ENCODE measurements at places on chromosomes 12 and 14. TPM values are rescaled to one million over a fixed set of nuclear protein-coding genes. Genes with fewer than 3 reads are reported as not detected.

DNA sequence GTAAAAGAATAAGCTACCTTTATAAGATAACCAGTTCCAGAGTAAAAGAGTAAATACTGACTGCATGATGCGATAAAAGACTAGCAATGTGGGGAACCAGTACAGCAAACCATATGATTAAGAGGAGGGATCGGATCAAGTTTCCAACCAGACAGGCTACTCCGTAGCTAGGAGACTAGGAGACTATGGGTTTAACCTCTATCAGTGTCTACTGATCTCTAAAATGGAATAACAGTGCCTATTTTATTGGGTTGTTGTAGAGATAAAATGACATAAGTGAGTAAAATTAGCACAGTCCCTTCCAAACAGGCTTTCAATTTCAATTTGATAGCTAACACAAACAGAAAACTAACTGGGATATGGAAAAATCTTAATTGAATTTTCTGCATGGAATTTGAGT lies 76.0 kb downstream of the PAWR start:
- no peak overlapping the region for H3K4me3 ChIP-seq
- H3K27me3 ChIP-seq = no peaks in the 10 kb centered on the region
- no peak for DNase-seq
- no peak overlapping the region for H3K27ac ChIP-seq

DNA sequence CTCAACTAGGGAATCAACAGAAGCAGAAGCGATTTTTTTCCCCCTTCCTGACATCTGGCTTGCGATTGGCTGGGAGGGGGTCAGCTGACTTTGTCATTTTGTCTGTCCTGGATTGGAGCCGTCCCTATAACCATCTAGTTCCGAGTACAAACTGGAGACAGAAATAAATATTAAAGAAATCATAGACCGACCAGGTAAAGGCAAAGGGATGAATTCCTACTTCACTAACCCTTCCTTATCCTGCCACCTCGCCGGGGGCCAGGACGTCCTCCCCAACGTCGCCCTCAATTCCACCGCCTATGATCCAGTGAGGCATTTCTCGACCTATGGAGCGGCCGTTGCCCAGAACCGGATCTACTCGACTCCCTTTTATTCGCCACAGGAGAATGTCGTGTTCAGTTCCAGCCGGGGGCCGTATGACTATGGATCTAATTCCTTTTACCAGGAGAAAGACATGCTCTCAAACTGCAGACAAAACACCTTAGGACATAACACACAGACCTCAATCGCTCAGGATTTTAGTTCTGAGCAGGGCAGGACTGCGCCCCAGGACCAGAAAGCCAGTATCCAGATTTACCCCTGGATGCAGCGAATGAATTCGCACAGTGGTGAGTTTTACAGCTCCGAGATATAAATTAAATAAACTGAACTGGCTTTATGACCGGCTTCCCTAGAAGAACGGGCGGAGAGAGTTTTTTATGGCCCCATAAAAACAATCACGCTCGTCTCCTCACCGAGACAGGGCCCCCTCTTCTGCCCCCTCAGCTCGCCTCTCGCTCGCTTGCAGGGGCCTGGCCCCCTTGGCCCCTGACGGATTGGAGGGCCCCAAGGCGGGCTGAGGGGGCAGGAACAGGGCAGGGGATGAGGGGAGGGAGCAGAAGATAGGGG lies at the start of gene HOXC6:
Gene HOXC6, plus strand, starts transcription at position 127 of the 888 bp plus-strand sequence. Its CDS starts 82 bp downstream, at position 209.
- peaks cover 94% of the 10 kb centered on the region for H3K27me3 ChIP-seq
- H3K27ac ChIP-seq = no peak within 1 kb of the TSS
- H3K4me1 ChIP-seq = peaks cover 32% of the 10 kb centered on the region
- H3K4me3 ChIP-seq = peak within 1 kb of the TSS; percentile 8

The CMKLR1 gene
- 12.1 TPM for polyA plus RNA-seq

The FAM186B gene
- polyA plus RNA-seq = 0.08 TPM

The GSKIP gene
- 16.1 TPM for polyA plus RNA-seq

- DNase-seq = no peak
- H3K36me3 ChIP-seq = no peaks in the 10 kb centered on the region
- H3K27me3 ChIP-seq = no peaks in the 10 kb centered on the region
- H3K27ac ChIP-seq = no peak overlapping the region
Observed at GRCh38 chr14:89232265-89233070, 184.6 kb downstream of the FOXN3 start.

- no peak overlapping the region for H3K27ac ChIP-seq
- no peak overlapping the region for H3K4me3 ChIP-seq
- H3K27me3 ChIP-seq = no peaks in the 10 kb centered on the region
- H3K36me3 ChIP-seq = no peaks in the 10 kb centered on the region
- no peak for DNase-seq
Observed at GRCh38 chr14:33237115-33237740, 298.5 kb downstream of the NPAS3 start.

The SIVA1 gene
- 119 TPM for polyA plus RNA-seq

- no peak for DNase-seq
- no peaks in the 10 kb centered on the region for H3K36me3 ChIP-seq
- no peak within 1 kb of the TSS for H3K4me3 ChIP-seq
- H3K27me3 ChIP-seq = peaks cover 31% of the 10 kb centered on the region
- H3K4me1 ChIP-seq = no peaks in the 10 kb centered on the region
Observed at GRCh38 chr14:57865403-57866198, at the start of gene SLC35F4. TSS of gene SLC35F4 (minus strand) at chr14:57866092.

DNA sequence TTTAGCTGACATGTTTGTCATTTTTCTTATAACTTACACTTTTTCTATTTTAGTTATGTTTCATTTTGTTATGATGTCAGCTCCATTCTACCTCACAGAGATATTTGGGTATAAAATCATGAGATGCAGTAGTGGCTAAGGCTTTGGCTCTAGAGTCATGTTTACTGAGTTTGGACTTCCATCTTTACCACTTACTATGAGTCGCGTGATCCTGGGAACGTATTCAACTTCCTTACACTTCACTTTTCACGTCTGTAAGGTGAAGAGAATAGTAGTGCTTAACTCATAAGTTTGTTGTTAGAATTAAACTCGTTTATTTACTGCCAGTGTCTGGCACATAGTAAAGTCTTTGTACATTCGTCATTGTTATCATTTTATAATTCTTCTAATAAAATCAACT lies 126.3 kb downstream of the ERC1 start:
- H3K4me1 ChIP-seq = no peaks in the 10 kb centered on the region
- H3K36me3 ChIP-seq = peaks cover 22% of the 10 kb centered on the region
- no peak for DNase-seq
- no peaks in the 10 kb centered on the region for H3K27me3 ChIP-seq
- no peak overlapping the region for H3K27ac ChIP-seq

- H3K27me3 ChIP-seq = no peaks in the 10 kb centered on the region
- DNase-seq = no peak
- no peaks in the 10 kb centered on the region for H3K4me1 ChIP-seq
Observed at GRCh38 chr12:42757624-42758119, 168.1 kb upstream of the PRICKLE1 start.

DNA sequence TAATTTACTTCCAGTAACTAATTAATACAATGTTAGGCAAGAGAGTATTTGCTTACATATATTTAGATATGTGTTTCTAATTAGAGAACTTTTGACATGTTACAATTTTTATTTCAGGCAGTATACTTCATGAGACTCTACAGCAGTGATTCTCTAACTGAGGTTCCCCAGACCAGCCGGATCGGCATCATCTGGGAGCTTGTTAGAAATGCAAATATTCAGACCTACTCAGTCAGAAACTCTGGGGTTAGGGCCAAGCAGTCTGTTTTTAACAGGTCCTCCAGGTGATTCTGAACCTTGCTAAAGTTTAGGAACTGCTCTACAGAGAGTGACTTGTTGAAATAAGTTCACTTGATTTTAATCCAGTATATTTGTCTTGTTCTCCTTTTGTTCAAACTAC lies 46.5 kb downstream of the ARID2 start:
- DNase-seq = no peak
- H3K27me3 ChIP-seq = no peaks in the 10 kb centered on the region
- no peak overlapping the region for H3K4me3 ChIP-seq
- H3K36me3 ChIP-seq = no peaks in the 10 kb centered on the region
- peaks cover 51% of the 10 kb centered on the region for H3K4me1 ChIP-seq

- no peak for DNase-seq
- no peak overlapping the region for H3K4me3 ChIP-seq
- no peaks in the 10 kb centered on the region for H3K27me3 ChIP-seq
- no peak overlapping the region for H3K27ac ChIP-seq
- peaks cover 6% of the 10 kb centered on the region for H3K36me3 ChIP-seq
- H3K4me1 ChIP-seq = no peaks in the 10 kb centered on the region
Observed at GRCh38 chr12:93876360-93876759, 199.2 kb downstream of the CRADD start.

DNA sequence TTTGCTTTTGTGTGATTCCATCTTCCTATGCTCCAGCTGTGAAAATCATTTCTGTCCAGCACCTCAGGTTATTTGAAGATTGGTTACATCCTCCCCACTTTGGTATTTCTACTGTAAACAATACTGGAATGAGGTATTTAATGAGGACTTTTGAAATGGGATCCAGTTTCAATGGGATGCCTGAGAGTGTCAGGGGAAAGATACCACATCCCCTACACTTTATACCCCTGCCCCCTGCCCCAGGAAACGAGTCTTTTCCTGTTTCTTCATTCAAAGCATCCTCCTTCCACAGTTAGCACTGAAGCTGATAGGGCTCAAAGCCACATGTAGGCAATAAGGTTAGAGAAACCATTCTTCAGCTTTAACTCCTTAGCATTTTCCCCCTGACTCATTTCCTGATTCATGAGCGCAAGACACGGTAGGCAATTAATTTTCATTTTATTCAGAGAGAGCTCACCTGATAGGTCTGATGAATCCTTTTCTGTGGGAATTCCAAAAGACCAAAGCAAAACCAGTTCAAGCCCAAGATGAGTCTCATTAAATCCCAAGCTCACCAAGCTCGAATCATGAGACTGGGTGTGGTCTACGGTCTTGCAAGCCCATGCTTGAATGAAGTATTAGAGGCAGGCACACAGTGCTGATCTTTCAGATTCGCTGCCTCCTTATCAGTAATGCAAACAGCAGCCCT lies 143.6 kb upstream of the CRY1 start:
- H3K4me1 ChIP-seq = no peaks in the 10 kb centered on the region
- H3K36me3 ChIP-seq = no peaks in the 10 kb centered on the region
- DNase-seq = no peak
- no peak overlapping the region for H3K27ac ChIP-seq

The REM2 gene
- 3.4 TPM for polyA plus RNA-seq

DNA sequence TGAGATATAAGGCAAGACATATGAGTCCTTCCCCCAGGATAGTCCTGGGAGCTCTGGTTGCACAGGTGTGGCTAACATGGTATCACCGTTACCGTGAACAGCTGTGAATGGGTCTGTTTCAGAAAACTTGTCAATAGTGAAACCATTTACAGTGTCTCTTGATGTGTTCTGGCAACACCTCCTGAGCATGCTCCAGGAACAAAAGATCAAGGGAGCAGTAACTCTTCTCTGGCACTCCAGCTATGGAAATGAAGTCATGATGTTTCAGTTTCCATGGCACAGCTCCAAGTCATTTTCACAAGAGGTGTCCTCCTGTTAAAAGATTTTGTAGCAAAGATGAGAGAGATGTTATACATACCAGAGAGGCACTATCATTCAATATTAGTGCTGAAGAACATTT lies 253.7 kb downstream of the SNAPC1 start:
- no peaks in the 10 kb centered on the region for H3K36me3 ChIP-seq
- no peaks in the 10 kb centered on the region for H3K27me3 ChIP-seq
- H3K27ac ChIP-seq = no peak overlapping the region
- H3K4me1 ChIP-seq = no peaks in the 10 kb centered on the region
- no peak for DNase-seq

The SPX gene
- polyA plus RNA-seq = 0.15 TPM

- no peak overlapping the region for H3K27ac ChIP-seq
- DNase-seq = peak; percentile 30
- H3K27me3 ChIP-seq = no peaks in the 10 kb centered on the region
Observed at GRCh38 chr12:108325018-108325358, 14.1 kb downstream of the CMKLR1 start.

DNA sequence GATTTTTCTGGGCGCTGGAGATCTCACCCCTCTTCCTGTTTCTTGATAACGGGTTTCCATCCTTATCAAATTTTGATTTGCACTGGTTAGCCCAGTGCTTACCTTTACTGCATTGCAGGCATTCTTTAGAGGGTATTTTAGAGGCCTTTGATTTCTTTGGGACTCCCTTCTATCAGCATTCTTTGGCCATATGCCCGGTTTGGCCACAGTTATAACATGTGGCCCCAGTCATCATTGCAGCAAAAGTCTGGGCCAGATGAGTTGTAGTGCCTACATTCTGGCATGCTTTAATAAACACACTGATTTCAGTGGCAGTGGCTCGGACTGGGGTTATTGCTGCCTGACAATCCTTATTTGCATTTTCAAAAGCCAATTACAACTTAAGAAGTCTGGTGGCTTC lies 82.3 kb downstream of the KCNMB4 start:
- no peak for DNase-seq
- H3K4me3 ChIP-seq = no peak overlapping the region
- H3K27ac ChIP-seq = no peak overlapping the region
- no peaks in the 10 kb centered on the region for H3K27me3 ChIP-seq
- H3K36me3 ChIP-seq = no peaks in the 10 kb centered on the region

The NPFF gene
- polyA plus RNA-seq = 2.0 TPM

DNA sequence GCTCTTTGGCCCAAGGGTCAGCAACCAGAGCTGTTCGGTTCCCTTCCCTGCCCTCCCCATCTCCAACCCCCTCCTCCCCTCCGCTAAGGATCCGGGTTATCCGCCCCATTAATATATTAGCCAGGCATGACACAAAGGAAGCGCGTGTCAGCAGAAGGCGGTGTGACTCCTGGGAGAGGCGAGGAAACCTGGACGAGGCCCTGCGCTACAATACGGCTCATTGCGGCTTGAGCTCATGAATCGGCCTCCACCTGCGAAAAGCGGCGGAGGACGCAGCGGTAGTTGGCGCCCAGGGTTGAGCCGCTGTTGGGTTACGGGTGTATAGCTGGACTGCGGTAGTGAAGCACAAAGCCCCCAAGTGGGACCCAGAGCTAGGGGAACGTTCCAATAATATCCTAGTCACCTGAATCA lies 9.9 kb downstream of the FOXA1 start:
- no peak overlapping the region for H3K4me3 ChIP-seq
- no peak overlapping the region for H3K27ac ChIP-seq
- H3K4me1 ChIP-seq = no peaks in the 10 kb centered on the region
- no peak for DNase-seq
